Left lung (tissue), 14 donors: ENCODE measurements at places on chromosomes 4 and X. TPM values are rescaled to one million over a fixed set of nuclear protein-coding genes. Genes with fewer than 3 reads are reported as not detected.

Gene TLR2
- 44.4 TPM for polyA plus RNA-seq

Gene ZRSR2
- 25.0 TPM for polyA plus RNA-seq

Gene PRKX
- polyA plus RNA-seq: 14.6 TPM

Gene UGT2B17
- polyA plus RNA-seq: 0.24 TPM

Gene PF4V1
- polyA plus RNA-seq: 0.53 TPM

- no peak for DNase-seq
Measured at GRCh38 chrX:97060020-97060419, 176.3 kb downstream of the RPA4 start.

DNA sequence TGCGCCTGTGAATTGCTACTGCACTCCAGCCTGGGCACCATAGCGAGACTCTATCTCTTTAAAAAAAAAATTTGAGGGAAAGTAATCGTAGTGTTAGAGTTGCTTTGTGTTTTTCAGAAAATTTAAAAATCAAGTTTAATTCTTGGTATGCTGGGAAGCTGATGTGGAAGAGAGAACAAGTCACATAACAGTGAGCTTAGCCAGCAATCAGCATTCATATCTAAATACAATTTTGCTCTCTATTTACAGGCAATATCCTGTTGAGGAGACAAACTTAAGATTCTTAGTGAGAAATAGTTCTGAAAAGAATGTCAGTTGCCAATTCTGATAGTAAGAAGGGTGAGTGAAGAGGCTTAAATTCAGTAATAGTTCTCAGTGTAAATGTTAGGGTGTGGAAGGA is 9.6 kb upstream of the NDUFC1 start:
- no peak for DNase-seq

GRCh38 chr4:28916585-28916984 is 1803.6 kb upstream of the PCDH7 start:
- no peak for DNase-seq

GRCh38 chr4:7103607-7104365 is 35.9 kb upstream of the GRPEL1 start:
- no peak for DNase-seq

DNA sequence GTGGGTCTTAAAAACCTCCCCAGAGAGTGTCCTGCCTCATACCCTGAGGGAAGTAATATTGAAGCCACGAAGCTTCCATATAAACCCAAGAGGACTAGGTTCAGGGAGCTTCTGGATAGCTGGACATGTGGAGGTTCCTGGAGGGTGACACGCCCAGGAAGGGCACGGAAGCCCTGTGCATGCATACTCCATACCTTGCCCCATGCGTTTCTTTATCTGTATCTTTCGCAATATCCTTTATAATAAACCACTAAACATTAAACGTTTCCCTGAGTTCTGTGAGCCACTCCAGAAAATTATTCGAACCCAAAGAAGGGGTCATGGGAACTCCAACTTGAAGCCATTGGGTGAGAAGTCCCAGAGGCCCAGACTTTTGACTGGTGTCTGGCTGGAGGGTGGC is 45.7 kb upstream of the HPF1 start:
- DNase-seq: no peak

GRCh38 chr4:25727711-25728493 is 72.3 kb downstream of the SLC34A2 start:
- DNase-seq: no peak

DNA sequence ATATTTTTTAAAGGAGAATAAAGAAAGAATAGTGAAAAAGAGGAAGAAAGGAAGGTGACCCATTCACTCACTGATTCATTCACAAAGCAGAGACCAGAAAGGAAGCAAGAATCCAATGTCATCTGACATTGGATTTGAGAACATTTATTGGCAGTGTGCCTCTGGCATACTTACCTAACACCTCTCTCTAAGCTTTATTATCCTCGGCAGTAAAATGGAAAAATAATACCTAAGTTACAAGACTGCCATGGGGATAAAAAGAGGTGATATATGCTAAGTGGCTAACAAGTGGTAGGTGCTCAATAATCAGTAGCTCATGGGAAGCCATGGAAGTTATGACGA is 41.6 kb upstream of the PPARGC1A start:
- DNase-seq: no peak

GRCh38 chr4:13543839-13544605 is at the start of gene NKX3-2:
TSS of gene NKX3-2 (minus strand) at chr4:13544508. CDS start at chr4:13544414, 94 bp downstream.
- no peak for DNase-seq

DNA sequence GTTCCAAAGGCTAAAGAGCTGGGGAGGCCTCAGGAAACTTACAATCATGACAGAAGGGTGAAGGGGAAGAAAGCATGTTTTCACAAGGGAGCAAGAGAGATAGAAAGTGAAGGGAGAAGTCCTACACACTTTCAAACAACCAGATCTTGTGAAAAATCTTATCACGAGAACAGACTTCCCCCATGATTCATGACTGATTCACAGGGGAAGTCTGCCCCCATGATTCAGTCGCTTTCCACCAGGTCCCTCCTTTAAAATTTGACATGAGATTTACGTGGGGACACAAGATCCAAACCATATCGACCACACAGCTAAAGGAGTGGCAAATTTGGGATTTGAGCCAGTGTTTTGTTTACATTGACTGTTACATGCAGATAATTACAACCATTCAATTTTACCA is 971.1 kb upstream of the HS3ST1 start:
- no peak for DNase-seq

- DNase-seq: no peak
Measured at GRCh38 chrX:7972586-7972985, 45.4 kb upstream of the PNPLA4 start.
